ENCODE measurements at places on chromosomes 6 and 20.

DNA sequence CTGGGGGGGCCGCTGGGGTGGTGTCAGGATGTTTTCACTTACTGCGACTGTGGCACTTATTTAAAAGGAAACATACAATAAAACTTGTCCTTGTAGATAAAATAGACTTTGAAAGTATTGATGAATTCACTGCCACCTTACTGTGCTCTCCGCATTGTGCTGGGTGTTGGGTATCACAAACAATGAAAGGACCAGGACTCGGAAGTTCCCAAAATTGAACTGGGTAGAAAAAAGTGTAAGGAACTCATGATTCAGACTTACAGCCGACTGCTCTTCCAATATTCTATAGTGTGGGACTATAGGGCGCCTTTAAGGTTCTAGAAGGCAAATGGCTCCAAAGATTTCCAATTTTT is 32.1 kb upstream of the ID4 start:
- DNase-seq = no peak

- DNase-seq = no peak
Measured at GRCh38 chr6:168091381-168092264, 12.6 kb upstream of the FRMD1 start.

GRCh38 chr6:90160013-90160412 is 136.6 kb downstream of the BACH2 start:
- no peak for DNase-seq

GRCh38 chr6:25862199-25862598 is 11.8 kb downstream of the SLC17A3 start:
- no peak for DNase-seq

DNA sequence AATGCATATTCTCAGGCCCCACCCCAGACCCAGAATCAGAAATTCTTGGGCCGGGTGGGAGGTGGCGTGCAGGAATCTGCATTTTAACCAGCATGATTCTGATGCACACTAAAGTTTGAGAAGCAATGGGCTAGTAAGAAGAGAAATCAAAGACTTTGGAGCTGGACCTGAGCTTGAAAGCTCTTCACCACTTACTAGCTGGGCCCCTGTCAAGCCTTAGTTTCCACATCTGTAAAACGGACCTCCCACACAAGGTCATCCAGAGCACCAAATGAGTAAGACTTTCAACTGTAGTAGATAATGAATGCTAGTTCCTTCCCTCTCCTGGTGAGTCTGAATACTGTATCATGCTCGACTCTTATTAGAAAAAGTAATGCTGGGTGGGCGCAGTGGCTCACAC is 87.0 kb downstream of the TBC1D7 start:
- DNase-seq = no peak

- no peak for DNase-seq
Measured at GRCh38 chr6:134826889-134827737, 122.8 kb downstream of the ALDH8A1 start.

DNA sequence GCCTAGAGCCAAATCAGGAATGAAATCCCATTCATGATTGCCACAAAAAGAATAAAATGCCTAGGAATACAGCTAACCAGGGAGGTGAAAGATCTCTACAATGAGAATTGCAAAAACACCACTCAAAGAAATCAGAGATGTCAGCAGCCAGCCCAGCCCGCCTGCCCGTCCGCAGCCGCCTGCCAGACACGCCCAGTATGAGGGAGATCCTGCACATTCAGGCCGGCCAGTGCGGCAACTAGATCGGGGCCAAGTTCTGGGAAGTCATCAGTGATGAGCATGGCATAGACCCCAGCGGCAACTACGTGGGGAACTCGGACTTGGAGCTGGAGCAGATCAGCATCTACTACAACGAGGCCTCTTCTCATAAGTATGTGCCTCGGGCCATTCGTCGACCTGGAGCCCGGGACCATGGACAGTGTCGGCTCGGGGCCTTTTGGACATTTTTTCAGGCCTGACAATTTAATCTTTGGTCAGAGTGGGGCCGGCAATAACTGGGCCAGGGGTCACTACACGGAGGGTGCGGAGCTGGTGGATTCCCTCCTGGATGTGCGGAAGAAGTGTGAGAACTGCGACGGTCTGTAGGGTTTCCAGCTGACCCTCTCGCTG is 13.4 kb downstream of the GABRR2 start:
- DNase-seq = no peak

DNA sequence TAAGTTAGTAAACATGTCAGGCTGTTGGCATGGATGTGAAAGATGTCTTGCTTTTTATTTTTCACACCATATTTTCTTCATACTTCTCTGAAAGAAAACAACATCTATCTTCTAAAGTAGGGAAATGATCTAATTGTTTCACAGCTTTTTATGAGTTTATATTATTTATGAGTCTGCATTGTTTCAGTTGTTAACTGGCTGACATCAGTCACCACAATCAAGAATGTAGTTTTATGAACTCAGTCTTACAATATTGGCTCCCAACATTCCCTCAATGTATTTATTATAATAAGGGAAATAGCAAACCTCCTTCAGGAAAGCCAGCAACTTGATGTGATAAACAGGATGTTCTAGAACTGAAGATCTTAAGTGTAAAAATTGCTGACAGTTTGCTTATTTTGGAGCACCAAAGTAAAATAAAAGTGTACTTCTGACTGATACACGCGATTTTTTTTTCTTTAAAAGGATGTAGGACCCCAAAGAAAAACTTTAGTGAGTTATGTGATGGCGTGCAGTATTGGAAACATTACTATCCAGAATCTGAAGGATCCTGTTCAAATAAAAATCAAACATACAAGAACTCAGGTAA is 106.0 kb downstream of the ADGRG6 start:
- DNase-seq = no peak

GRCh38 chr20:50868509-50869495 is 62.4 kb downstream of the ADNP start:
- no peak for DNase-seq

DNA sequence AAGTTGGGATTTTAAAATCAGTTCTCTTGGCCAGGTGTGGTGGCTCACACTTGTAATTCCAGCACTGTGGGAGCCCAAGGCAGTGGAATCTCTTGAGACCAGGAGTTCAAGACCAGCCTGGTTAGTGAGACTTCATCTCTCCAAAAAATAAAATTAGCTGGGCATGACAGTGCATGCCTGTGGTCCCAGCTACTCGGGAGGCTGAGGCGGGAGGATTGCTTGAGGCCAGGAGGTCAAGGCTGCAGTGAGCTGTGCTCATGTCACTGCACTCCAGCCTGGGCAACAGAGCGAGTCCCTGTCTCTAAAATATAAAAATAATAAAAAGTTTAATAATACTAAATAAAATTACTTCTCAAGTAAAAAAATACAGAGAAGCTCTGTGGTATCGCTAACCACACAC is 77.5 kb downstream of the FOXA2 start:
- no peak for DNase-seq

DNA sequence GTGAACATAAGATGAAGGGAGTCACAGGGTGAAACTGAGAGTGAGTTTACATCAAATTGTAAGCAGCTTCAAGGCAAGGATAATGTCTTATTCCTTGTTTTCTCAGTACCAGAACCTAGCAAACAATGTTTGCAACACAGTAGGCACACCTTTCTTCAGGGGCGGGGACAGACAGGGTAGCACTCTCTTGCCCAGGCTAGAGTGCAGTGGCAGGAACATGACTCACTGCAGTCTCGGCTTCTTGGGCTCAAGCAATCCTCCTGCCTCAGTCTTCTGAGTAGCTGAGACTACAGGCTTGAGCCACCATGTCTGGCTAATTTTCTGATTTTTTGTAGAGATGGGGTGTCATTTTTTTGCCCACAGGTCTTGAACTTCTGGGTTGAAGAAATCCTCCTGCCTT is 299.8 kb downstream of the CD83 start:
- DNase-seq = no peak

DNA sequence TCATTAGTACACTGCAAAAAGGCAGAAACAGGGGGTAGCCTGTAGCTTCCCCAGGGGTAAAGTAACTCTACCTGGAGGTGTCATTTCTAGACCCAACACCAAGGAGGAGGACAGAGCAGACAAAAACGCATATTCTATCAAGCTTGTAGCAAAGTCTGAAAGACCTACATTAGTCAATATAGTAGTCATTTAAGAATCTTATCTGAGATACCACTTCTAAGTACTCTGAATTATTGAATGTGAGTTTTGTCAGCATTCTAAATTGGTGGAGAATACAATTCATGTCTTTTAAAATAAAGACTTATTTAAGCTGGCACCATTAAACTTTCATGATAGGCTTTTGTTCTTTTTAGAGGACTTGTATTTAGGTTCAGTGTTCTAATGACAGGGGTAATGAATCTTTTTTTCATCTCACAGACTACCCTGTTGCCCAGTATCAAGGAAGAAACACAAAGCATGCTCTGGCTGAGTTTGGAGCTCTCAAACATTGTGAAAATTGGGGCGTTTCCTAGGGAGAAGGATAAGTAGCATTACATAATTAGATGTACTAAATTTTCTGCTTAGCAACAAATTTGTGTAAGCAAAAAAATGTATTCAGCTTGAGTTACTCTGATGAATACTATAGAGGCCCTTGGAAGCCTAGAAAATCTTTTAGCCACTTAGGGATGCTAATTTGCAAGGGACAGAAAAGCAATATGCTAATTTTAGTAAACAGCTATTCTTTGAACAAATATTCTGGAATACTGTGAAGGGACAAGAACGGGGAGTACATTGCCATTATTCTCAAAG is 255.4 kb upstream of the HSF2 start:
- no peak for DNase-seq

DNA sequence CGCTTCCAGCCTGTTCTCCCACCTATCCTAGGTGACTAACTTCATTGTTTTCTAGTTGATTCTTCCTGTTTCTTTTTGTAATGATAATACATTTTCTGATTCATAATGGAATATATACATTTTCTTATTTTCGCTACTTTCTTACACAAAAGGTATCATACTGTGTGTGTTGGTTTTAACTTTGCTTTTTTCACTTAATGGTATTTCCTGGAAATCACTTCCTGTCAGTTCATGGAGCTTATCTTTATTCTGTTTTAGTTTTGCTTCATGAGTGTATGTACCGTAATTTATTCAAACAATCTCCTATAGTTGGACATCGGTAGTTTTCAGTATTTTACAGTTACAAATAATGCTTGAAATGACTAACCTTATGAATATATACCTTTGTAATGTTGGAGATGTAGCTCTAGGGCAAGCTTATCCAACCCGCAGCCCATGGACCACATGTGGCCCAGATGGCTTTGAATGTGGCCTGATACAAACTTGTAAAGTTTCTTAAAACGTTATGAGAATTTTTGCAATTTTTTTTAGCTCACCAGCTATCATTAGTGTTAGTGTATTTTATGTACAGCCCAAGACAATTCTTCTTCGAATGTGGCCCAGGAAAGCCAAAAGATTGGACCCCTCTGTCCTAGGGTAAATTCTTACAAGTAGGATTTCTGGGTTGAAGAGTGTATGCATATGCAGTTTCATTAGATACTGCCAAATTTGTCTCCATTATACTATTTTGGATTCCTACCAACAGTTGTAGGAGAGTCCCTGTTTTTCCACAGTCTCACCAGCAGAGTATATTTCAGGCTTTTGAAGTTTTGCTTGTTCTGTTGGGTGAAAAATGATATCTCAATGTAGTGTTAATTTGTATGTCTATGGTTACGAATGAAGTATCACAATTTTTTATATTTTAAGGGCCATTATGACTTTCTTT is 16.7 kb downstream of the TRMT11 start:
- DNase-seq = no peak

DNA sequence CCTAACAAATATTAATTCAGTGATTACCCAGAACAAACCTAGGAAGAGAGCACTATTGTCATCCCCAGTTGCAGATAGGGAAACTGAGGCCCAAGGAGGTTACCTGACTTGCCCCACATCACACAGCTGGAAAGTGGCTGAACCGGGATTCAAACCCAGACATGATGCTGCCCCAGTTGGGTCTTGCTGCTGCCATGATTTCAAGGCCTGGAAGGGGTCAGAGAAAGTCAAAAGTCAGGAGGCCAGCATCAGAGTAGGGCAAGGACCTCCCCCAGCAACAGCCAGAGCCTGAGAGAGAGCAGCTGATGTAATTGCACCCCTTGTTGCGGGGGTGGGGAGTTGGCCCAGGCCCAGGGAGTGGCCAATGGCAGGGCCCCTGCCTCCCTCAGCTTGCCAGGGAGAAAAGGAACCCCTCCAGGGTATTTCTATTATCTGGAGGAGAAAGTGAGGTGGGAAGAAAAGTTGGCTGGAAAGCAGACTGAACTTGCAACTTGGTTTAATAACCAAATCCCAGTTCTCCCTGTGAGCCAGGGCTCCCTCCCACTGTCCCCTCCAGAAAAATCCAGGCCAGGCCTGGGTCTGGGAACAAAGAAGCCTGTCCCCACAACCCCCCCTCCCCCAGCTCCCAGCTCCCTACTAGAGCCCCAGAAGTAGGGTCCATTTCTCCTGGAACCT is 83.6 kb downstream of the MRPL14 start:
- DNase-seq = no peak

GRCh38 chr6:139165324-139165723 is 30.4 kb downstream of the HECA start:
- no peak for DNase-seq

GRCh38 chr6:9140951-9141460 is 705.7 kb upstream of the SLC35B3 start:
- no peak for DNase-seq

- no peak for DNase-seq
Measured at GRCh38 chr20:58605292-58606065, 45.6 kb upstream of the STX16 start.

DNA sequence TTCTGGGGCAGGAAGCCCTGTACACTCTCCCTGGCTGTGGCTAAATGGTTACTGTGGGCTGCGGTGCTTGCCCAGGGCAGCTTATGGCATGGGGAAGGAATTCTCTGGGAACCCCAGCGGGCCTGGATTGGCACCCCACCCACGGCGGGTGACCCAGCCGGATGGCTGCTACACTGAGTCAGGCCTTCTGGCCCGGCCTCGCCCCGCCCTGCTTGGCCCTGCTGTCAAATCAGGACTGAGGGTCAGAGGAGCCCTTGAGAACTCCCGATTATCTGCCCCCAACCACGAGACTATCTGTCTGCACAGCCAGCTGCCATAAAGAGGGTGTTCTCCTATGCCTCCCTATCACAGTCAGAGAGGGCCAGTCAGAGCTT is 7.3 kb upstream of the ITPR3 start:
- DNase-seq = no peak

GRCh38 chr20:38139977-38140753 is 24.9 kb downstream of the TGM2 start:
- DNase-seq = no peak

GRCh38 chr20:2814076-2814475 is 711 bp upstream of the C20orf141 start:
- no peak for DNase-seq

GRCh38 chr20:25390538-25391528 is at the start of gene ABHD12:
Gene ABHD12 (minus strand): TSS chr20:25390835. CDS start chr20:25390703, 132 bp downstream.
- peak; percentile 92 for DNase-seq

GRCh38 chr20:20369250-20370093 is 1.6 kb downstream of the INSM1 start:
- no peak for DNase-seq

- DNase-seq = no peak
Measured at GRCh38 chr6:14734416-14735340, 511.2 kb upstream of the JARID2 start.

DNA sequence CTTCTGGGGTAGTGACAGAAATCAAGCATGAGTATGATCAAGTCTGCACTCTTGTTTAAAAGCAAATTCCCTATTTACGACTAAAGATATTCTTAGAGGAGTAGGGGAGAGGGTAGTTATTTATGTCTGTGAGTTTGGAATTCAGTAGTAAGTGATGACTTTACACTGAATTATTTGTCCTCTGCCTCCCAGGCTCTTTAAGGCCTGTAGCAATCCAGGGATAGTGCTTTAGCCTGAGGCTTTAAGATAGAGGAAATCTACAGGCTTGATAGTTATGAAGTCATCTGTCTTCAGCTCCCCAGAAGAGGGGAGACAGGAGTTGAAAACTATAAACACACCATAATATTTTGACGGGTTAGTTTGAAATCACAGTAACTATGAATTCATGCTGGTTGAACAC is 664.5 kb downstream of the EPM2A start:
- DNase-seq = no peak
